ENCODE measurements at places on chromosomes 5 and 9.

DNA sequence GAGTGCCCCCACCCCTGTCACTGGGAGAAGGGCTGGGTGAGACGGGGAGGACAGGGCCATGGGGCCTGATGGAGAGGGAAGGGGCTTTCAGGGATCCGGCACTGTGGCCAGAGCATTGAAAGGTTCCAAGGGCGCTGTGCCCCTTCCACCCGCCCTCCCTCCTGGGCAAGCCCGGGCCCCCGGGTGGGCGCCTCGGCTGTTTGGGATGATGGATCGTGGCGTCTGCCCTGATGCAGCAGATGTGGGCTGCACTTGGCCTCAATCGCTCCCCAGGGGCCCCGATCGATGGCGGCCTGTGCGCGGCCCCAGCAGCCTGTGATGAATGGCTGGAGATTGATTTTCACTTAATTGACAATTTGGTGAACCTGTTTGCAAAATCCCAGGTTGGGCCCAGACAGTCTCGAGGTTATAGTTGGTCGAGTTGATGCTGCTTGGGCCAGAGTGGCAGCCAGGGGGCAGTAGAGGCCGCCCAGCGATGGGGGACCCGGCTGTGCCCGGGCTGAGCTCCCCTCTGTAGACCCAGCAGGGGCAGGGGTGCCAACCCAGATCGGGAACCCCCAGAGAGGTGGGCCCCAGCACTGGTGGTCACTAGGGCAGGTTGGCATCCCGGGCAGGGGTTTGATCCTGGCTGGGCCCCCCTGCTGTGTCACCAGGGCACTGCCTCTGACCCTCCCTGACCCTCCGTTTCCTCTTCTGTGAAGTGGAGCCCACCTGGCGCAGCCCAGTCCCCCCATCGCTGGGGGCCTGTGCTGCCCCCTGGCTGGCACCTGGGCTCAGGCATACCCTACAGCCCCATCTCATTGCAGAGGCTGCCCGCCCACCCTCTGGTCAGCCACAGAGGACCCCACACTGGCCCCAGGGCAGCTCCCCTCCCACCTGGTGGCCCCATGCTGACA is 34.7 kb downstream of the LHX3 start:
- DNase-seq: peak; percentile 80

DNA sequence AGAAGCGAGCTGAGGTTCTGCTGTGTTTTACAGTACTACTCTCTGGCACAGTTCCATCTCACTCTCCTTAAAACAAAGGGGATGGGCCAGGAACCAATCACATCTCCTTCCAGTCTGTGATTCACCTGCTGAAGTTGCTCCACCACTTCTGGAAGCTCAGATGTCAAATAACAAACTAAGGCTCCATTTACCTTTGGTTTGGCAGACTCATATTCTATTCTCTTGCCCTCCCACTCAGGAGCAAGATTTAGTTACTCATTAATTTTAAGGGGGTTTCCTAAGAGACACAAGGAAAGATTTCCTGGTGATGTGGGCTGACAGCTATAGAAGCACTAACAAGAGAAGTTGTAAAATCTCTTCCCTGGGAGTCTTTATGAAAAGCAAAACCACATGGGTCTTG is 37.8 kb upstream of the KIF2A start:
- DNase-seq: no peak

GRCh38 chr5:142849466-142849865 is 79.3 kb downstream of the ARHGAP26 start:
- no peak for DNase-seq

DNA sequence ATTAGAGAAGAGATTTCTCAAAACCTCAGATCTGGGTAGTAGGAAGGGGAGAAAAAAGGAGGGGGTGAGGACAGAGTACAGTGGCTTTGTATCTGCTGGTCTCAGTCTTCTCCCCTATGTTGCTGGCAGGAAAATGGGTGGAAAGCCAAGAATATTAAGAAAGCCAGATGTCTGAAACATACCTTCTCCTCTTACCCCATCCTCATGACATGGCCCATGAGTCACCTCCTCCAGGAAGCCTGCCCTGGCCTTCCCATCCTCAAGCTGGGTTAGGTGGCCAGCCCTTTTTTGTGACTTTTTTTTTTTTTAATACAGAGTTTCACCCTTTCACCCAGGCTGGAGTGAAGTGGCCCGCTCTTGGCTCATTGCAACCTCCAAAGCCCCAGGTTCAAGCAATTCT is 61.8 kb downstream of the ABCA1 start:
- DNase-seq: no peak

DNA sequence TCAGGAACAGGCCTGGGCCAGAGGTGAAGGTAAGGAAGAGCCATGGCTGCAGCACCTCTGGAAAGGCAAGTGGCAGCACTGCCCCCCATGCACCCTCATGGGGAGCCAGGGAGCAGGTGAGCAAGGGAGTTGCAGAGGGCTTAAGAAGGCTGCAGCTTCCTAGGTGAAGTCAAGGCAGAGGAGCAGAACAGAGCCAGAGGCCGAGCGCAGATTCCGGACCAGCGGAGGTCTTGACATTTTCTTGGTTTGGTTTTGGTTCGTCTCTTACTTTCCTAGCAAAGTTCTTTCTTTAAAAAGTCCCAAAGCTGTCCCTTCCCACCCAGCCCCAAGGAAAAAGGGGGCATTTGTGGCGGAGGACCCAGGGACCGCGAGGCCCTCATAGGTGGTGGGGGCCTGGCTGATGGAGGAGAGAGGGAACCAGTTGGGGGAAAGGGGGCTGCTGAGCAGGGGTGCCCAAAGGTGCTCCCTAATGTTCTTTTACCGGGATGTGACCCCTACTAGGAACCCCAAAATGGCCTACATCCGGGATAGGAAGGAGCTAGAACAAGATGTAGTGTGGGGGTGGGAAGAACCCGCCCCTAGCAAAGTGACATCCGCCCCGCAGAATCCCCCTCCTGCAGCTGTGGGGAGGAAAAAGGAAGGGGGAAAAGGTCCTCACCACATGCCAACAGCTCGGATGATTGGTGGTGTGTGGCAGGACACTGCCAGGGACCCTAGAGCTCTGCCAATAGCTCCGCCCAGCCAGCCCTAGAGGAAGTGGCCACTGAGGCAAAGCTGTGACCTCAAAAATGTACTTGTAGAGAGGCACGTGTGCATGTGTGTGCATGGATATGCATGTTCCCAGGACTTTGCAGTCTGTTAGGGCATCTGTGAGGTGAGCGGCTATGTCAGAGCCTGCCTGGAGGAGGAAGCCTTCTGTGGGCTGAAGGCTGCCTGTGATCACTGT is 914 bp upstream of the CD72 start:
- peak; percentile 90 for DNase-seq

Data from B cell (primary cell).